Bronchial smooth muscle cell (primary cell): ENCODE measurements at places on chromosomes 5 and 9. TPM values are rescaled to one million over a fixed set of nuclear protein-coding genes. Genes with fewer than 3 reads are reported as not detected.

The PCDHGA11 gene
- 7.0 and 12.0 TPM in 2 replicates for total RNA-seq

The PTGDS gene
- total RNA-seq: 0.79 and 6.0 TPM in 2 replicates

The TICAM2 gene
- 3.0 and 4.1 TPM in 2 replicates for total RNA-seq

The IRX2 gene
- 3.3 and 4.3 TPM in 2 replicates for total RNA-seq

The C9orf85 gene
- 11.2 and 12.6 TPM in 2 replicates for total RNA-seq

The INSL4 gene
- total RNA-seq: not detected in 2 replicates

The C1QTNF3 gene
- total RNA-seq: 1.1 and 1.3 TPM in 2 replicates

The IL13 gene
- total RNA-seq: 0.16 TPM in 1 of 2 replicates, not detected in the other

The PCDH12 gene
- total RNA-seq: under 0.01 TPM in 1 of 2 replicates, not detected in the other

The ROPN1L gene
- total RNA-seq: 0.32 and 0.60 TPM in 2 replicates
